ENCODE measurements at places on chromosomes 6 and 20. TPM values are rescaled to one million over a fixed set of nuclear protein-coding genes. Genes with fewer than 3 reads are reported as not detected.

DNA sequence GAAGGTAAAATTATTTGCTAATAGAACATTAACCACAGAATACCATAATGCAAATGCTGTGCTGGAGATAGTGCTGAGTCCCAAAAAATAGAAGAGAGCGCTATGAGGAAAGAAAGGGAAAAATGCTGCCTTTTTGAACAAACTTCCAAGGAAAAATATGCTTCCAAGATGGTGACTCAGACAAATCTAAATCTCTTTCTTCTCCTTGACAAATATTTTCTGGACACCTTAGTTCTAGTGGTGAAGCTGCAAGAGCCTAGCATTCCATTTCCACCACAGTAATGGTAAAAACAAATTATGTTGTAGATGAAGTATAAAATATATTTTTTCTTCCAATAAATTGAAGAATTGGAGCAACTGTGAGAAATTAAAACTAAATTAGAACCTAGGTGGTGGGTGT is 155.6 kb upstream of the TBX18 start:
- no peak for DNase-seq

DNA sequence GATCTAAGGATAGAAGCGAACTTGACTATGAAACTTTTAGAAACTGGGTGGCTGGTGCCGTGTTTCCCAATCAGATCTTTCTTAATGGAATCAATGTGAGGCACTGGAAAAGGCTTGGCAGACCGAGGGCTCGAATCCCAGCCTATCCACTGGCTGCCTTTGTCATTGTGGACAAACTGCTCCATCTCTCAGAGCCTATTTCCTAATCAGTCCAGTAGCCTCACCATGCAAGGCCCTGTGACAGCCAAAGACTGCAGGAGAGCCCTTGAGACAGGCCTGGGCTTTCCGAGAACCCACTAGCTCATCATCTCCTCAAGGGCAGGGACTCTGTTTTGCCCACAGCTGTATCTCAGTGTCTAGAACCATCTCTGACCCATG is 43.4 kb downstream of the SPDEF start:
- DNase-seq, result no peak

GRCh38 chr6:142879527-142879926 is 65.4 kb downstream of the HIVEP2 start:
- no peak for DNase-seq

GRCh38 chr6:101517632-101518031 is 124.1 kb downstream of the GRIK2 start:
- DNase-seq, result no peak

GRCh38 chr20:58251979-58252591 is 23.6 kb upstream of the ANKRD60 start:
- no peak for DNase-seq

GRCh38 chr6:68559070-68559469 is 76.0 kb upstream of the ADGRB3 start:
- DNase-seq, result no peak

DNA sequence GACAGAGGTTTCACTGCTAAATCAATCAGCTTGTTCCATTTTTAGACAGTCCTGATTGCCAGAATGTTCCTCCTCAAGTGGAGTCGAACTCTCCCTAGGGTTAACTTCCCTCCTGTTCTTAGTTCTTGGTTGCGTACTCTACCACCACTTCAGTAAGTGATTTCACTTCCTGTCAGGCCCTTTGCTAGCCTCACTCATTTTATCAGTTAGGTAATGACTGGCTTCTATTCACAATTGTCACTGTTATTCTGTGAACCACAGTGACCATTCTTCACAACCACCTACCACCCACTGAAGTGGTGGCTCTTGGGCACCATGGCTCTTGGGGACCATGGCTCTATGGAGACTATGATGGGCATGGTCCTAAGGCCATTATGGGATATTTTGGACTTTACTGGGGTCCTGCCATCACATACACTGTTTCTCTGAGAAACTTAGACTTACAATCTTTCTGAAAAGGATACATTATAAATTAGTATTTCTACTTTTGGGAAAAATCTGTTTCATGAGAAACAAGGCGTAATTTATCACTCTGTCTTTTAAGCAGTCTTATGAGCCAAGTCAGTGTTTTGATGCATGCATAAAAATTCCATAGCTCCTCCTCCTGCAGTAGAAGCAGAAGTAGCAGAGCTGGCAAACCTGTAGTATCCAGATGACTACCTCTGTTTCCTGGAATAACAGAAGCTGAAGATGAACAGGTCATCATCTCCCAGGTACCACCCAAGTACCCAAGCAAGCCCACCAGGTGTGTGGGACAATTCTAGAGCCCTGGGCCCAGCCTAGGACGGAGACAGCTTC is 66.3 kb downstream of the ATXN1 start:
- no peak for DNase-seq

DNA sequence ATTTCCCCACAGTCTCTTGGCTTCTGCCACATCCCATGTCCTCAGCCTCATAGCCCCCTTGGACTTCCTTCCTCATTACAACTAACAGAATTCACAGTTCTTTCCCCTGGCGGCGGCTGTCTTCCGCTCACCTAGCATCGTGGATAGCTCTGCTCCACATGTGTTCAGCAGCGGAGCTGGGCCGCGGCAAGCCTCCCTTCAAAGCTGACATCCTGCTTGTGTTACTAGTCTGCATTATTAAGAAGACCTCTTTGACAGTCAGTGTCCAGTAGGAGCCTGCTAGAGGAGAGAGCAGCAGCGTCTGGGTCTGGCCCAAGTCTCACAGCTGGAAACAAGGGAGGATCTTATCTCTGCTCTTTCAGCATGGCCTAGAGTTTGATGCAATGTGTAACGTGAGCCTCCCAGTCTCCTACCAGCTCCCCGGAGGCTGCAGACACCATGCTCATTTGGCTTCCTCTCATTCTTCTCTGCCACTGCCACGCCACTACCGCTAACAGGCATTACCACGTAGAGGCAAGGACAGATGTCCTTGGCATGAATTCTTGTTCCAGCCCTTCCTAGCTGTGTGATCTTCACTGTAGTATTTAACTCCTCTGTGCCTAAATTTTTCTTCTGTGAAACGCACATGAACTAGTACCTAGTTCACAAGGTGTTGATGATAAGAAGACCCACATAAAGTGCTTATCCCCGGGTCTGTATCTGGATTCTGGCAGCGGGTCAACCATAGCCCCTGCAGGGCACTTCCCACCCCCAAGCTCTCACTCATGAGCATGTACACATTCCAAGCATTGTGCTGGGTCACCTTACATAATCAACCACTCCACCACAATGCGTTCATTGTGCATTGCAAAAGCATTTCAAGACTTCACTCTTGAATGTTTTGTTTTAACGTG is 107.1 kb upstream of the BACH2 start:
- peak; percentile 23 for DNase-seq

DNA sequence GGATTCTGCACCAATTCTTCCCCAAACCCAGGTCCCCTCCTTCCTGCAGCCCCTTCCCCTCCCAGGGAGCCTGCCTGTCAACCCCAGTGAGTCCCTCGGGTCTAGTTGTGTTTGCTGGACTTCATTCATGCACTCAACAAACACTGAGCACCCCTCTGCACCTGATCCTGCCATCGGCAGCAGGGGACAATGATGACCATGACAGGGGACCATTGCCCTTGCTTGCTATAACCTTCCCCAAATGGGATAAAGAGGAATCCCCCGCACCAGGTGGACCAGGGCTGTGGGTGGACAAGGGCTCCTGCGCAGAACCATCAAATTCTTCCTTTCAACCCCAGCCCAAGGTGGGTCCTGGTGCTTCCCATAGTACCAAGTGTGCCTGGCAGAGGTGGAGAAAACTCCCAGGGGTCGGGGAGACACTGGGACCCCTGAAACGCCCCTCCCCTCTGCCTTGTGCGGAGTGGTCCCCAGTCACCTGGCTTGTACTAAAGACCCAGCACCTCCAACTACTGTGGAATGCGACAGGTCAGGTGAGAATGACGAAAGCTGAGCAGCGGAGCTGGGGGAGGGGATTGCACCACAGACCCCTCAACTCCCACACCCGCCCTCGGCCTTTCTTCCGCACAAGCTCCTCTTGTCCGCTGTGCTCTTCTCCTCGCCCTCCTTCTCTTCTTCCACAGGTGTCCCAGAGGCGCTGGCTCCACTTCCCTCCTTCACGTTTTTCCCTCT is 119.9 kb upstream of the ZNF217 start:
- no peak for DNase-seq

The COL19A1 gene
- total RNA-seq, result 1.5 TPM

The ASIP gene
- 21.6 TPM for total RNA-seq

Measured in heart right ventricle (tissue), 16 donors.